ENCODE measurements at places on chromosomes 1 and 21. TPM values are rescaled to one million over a fixed set of nuclear protein-coding genes. Genes with fewer than 3 reads are reported as not detected.

DNA sequence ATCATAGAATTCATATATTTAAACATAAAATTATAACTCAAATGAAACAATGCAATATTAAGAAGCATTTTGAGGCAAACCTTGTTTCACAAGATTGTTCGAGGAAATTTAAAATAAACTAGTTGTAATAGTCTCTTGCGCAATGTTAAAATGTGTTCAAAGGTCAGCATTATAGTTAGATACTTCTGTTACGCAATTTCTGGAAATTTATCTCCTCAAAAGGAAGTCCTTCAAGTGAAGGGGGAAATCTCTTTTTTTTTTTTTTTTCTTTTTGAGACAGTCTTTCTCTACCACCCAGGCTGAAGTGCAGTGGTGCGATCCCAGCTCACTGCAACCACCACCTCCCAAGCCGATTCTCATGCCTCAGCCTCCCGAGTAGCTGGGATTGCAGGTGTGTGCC, 52.1 kb downstream of the FMO4 start:
- H3K4me3 ChIP-seq: no peak overlapping the region
- no peaks in the 10 kb centered on the region for H3K4me1 ChIP-seq
- no peak for DNase-seq
- no peaks in the 10 kb centered on the region for H3K27me3 ChIP-seq
- no peaks in the 10 kb centered on the region for H3K36me3 ChIP-seq

- peak overlapping the region; percentile 99 for H3K27ac ChIP-seq
- no peaks in the 10 kb centered on the region for H3K27me3 ChIP-seq
- DNase-seq: peak; percentile 87
Observed at GRCh38 chr1:203306089-203306964, 1.0 kb downstream of the BTG2 start.

GRCh38 chr1:10101929-10102328, 69.2 kb downstream of the UBE4B start:
- H3K4me3 ChIP-seq: no peak overlapping the region
- no peak for DNase-seq
- no peak overlapping the region for H3K27ac ChIP-seq
- peaks cover 3% of the 10 kb centered on the region for H3K4me1 ChIP-seq

The RYR2 gene
- 8.7 TPM for polyA plus RNA-seq

GRCh38 chr1:156138458-156138867, 14.9 kb upstream of the SEMA4A start:
- no peaks in the 10 kb centered on the region for H3K27me3 ChIP-seq
- no peak overlapping the region for H3K27ac ChIP-seq
- DNase-seq: no peak
- no peak overlapping the region for H3K4me3 ChIP-seq
- H3K36me3 ChIP-seq: peaks cover 64% of the 10 kb centered on the region

The LDLRAD1 gene
- polyA plus RNA-seq: 1.4 TPM

The GBP2 gene
- 3.6 TPM for polyA plus RNA-seq

Data from left lung (tissue), 14 donors.